Stimulated activated CD4-positive, alpha-beta T cell treated with anti-CD3 and anti-CD28 coated beads, Interleukin-1b, Interleukin-23, amount 100 ng/mL, for 4 hours (primary cell): ENCODE measurements at places on chromosomes 2 and 18.
A peak's percentile ranks its signal among the peaks of the same experiment; 100 is the strongest.

- no peak for DNase-seq
Observed at GRCh38 chr2:102295566-102295965, 15.8 kb upstream of the IL1RL1 start.

DNA sequence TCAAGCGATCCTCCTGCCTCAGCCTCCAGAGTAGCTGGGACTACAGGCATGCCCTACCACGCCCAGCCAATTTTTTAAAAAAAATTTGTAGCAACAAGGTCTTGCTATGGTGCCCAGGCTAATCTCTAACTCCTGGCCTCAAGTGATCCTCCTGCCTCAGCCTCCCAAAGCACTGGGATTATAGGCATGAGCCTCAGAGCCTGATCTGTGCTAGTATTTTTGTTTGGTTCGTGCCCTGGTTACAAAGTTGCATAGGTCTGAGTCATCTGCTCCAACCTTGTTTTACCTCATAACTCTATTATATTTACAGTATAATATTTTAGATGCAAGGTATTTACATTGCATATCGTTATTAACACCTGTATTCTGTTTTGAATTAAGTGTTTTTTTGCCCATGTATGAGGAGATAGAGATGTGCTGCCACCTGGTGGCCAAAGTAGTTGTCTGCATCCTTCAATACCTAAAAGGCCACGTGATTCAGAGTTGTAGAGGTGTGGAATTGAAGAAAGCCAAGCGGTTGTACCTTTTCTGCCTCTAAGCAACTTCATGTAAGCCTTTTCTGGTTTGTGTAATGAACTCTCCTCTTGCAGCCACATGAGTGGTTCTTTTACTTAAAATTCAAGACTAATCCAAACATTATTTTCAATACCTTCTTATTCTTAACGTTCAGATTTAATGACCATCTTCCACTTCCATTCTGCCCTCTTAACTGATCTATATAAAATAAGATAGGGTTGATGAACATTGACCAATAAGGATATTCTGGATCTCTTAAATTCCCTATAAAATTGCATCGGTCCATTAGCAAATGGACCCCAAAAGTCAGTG lies 19.9 kb upstream of the CABYR start:
- DNase-seq, result peak; percentile 79

DNA sequence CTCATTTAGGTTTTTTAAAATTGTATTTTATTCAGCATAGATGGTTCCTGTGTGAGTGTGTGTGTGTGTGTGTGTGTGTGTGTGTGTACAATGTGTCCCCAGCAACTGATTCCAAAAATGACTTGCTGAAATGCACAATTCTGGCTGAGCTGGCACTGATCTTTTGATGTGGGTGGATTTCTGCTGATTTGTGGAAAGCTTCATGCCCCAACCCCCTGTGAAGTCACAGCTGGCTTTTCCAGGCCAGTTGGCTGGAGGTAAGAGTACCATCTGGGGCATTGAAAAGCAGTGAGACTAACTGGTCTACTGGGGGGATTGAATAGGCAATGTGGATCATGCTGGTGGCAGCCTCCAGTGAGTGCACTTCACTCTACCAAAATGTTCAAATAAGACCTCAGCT lies 187.2 kb downstream of the LRRTM1 start:
- no peak for DNase-seq

GRCh38 chr2:223081789-223082188 lies 29.8 kb downstream of the KCNE4 start:
- DNase-seq, result no peak

DNA sequence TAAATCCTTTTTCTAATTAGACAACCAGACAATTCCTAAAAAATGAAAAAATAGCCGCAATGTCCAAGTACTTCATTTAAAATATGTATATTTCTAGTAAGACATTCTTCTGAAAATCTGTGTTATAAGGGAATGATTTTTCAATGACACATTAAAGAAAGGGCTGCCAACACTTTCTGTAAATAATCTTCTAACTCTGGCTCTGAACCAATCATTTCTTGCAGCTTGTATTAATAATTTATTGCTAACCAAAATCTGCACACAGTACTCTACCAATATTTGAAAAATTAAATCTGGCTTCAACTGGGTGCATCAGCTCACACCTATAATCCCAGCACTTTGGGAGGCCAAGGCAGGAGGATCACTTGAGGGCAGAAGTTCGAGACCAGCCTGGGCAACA lies 8.3 kb downstream of the NFU1 start:
- DNase-seq, result no peak

- DNase-seq, result no peak
Observed at GRCh38 chr2:237987268-237987667, 20.5 kb downstream of the UBE2F start.

GRCh38 chr2:35114765-35115164 lies 1240.8 kb upstream of the CRIM1 start:
- DNase-seq, result no peak

GRCh38 chr2:7438855-7439254 lies 521.6 kb downstream of the RNF144A start:
- no peak for DNase-seq

DNA sequence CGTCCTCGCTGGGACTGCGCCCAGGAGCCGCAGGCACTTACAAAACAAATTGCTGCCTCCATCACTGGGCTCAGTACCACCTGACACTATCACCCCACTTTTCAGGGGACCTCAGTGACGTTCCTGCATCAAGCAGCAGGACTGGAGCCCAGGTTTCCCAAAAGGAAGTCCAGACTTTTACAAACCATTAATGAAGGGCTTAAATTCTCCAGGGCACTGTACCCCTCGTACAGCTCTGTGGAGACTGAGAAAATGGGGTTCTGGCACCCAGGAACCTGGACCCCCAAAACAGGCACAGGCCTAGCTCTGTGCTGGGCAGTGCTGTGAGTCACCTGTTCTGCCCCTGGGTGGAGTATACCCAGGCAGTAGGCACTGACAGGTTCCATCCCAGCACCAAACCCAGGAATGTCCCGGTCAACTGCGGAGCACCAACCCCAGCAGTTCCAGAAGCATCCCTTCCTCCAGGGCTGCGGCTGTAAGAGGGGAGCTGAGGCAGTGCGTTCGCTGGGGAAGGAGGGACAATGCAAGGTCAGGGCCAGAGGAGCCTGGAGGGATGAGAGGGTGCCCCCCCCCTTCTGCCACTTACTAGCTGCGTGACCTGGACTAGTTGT lies 24.6 kb upstream of the NOTO start:
- no peak for DNase-seq

- DNase-seq, result no peak
Observed at GRCh38 chr2:27655155-27655951, 8.1 kb downstream of the SUPT7L start.

DNA sequence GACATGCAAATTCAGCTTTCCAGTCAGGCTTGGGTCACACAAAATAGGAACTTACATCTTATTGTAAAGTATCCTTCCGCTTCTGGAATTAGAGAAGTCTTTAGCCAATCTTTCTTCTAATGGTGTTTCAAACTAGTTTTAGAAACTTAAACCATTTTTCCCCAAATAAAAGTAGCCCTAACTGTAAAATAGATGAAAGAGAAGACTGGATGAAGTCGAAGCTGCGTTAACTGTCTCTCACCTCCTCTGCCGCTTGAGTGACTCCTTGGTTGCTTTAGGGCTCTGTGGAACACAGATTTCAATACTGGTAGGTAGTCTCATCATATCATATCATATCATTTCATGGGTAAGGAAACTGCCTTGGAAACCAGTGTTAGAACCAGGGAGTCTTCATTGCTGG lies 498.4 kb downstream of the XIRP2 start:
- DNase-seq, result no peak

GRCh38 chr2:96863575-96864342 lies 5.9 kb upstream of the ANKRD39 start:
- DNase-seq, result no peak

GRCh38 chr2:196242131-196242620 lies 70.8 kb upstream of the STK17B start:
- DNase-seq, result no peak
